ENCODE measurements at places on chromosomes 2 and 18.

- peak; percentile 52 for DNase-seq
Measured at GRCh38 chr2:88190808-88191721, 20.9 kb downstream of the THNSL2 start.

- no peak for DNase-seq
Measured at GRCh38 chr2:30300456-30301221, 69.3 kb downstream of the LBH start.

- DNase-seq = peak; percentile 76
Measured at GRCh38 chr2:188788621-188789020, 185.6 kb upstream of the COL3A1 start.

- DNase-seq = no peak
Measured at GRCh38 chr2:230441227-230441897, 25.4 kb downstream of the SP100 start.

- DNase-seq = no peak
Measured at GRCh38 chr18:48454261-48454757, 45.1 kb upstream of the ZBTB7C start.

- peak; percentile 20 for DNase-seq
Measured at GRCh38 chr18:67519592-67519991, 3.1 kb upstream of the DSEL start.

- DNase-seq = no peak
Measured at GRCh38 chr2:6812857-6813530, 52.7 kb downstream of the CMPK2 start.

DNA sequence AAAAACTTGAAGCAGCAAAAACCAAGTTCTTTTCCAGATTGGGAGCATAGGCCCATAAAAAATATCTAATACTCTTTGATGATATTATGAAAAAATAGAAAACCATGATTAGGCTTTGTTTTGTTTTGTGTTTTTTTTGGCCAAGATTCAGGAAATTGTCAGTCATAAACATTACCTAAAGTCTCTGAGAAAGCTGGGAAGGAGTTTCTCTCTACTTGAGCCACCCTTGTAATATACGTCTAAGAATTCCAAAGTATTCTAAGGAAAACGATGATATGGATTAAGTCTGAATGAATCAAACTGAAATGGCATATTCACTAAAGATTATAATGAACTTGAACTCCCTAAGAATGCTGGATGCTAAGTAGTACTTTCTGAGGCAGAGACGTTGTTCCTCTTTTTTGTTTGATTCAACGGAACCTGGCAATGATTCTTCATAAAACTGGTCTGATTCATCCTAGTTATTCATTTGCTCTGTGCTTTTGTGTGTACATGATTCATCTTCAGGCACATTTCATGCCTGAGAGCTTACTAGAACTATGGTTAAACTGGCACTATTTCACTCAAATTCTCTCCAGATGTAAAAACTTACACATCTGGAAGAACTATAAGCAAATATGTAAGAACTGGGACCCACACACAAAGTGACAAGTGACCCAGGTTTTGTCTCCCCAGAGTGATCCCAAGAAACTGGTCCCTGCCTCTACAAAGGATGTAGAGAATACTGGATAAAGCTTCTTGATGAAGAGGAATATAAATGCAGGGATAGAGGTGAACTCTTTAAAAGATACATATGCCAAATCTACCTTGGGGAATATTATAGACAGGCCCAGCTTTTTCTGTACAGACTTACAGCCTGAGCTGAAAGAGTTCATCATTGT lies 159.7 kb downstream of the DOCK10 start:
- DNase-seq = peak; percentile 87

DNA sequence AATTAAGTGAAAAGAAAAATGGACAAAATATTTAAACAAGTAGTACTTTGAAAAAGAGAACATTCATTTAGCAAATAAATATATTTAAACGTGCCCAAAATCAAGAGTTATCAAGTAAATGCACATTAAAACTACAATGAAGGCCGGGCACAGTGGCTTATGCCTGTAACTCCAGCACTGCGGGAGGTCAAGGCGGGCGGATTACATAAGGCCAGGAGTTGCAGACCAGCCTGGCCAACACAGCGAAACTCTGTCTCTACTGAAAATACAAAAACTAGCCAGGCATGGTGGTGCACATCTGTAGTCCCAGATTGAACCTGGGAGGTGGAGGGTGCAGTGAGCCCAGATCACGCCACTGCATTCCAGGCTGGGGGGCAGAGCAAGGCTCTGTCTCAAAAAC lies 9.8 kb downstream of the STAM2 start:
- DNase-seq = no peak

DNA sequence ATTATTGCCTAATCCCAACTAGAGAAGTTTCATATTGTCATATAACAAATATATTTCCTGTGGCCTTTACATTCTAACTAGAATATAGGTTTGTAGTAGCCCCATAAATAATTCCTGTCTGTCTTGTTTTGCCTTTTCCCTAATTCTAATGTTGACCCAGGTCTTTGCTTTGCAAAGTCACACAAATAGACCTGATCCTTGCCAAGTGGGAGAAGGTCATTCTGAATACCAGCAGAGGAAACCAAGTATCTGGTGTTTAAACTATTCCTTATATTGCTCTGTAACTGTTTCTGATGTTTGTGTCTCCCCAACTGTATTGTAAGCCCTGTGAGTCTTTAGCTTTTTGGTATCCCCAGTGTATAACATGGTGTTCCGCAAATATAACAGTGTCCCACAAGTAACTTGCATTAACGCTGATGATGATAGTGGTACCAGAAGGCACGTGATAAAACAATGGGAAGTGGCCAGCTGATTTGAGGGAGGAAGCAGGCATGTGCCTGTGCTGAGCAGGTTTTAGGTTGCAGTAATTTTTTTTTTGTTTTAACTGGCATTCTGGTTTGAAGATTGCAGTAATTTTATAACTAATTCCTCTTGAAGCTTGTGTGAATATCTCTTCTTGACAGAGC lies 11.1 kb downstream of the HADHB start:
- DNase-seq = peak; percentile 50

DNA sequence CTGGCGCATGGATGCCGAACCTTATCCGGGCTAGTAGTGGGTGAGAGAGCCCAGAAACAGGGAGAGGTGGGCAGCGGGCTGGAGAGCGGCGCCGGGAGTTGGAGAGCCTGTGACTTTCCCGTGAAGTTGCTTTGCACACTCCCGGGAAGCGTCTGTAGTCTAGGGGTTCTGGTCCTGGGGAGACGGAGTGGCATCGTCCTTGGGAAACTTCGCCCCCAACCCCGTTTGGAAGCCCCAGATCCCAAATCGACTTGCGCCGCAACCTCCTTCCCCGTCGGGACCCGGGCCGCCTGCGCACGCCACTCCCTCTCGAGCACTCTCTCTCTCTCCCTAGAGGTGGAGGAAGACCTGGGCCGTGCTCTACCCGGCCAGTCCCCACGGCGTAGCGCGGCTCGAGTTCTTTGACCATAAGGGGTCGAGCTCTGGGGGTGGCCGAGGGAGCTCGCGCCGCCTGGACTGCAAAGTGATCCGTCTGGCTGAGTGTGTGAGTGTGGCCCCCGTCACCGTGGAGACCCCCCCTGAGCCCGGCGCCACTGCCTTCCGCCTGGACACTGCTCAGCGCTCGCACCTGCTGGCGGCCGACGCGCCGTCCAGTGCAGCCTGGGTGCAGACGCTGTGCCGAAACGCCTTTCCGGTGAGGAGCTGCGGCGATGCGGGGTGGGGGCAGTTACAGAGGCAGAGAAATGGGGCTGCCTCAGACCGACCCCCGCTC lies 456 bp downstream of the DOK1 start:
- no peak for DNase-seq

DNA sequence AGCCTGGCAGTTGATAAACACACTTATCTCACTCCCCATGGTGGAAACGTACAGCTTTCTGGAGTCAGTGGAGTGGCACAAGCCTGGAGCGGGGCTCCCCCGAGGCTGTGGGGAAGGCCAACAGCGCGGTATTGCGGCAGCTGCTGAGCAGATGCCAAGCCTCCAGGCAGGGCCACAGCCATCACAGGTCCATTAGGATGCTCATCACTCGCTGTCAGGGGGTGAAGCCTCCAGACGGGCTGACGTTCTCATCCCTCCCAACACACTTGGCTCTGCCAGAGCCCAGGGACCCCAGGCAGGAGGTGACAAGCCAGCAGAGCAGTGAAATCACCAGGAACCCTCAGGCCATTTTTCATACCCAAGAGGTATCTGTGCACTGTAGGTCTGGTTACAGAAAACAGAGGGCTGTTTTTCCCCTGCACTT lies 529.2 kb upstream of the KLHL29 start:
- no peak for DNase-seq

DNA sequence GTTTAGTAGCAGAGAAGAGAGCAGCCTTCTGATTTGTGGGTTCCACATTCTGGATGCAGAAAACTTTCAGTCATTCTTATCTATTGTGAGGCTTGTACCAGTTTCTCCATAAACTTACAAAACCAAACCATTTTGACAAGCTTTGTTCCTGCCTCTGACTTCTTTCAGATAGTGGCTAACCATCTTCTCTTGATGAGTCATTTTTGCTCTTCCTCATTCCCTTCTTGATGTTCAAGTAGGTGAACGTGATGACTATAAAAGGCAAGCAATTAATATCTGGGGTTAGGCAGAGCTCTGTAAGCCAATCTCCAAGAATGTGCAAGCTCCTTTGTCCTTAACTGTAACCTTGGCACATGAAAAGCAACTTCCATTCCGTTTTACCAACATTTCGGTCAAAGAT lies 2083.1 kb upstream of the PIK3C3 start:
- no peak for DNase-seq

DNA sequence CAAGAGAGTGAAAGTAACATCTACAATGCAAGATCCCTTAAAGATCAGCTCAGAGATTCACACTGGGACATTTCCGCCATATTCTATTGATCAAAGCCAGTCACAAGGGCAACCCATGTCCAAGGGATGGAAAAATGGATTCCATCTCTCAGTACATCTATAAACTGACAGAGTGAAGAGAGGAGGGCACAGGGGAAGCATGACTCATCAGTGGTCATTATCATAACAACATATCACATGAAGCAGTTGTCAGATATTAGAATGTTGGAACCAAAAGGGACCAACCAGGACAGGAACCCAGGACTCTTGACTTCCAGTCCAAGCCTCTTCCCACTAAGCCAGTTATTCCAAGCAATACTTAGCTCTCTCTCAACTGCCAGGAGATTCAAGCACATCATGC lies 54.9 kb upstream of the IGFBP2 start:
- peak; percentile 49 for DNase-seq

GRCh38 chr2:69348781-69349180 lies 38.2 kb downstream of the GFPT1 start:
- DNase-seq = no peak

- DNase-seq = no peak
Measured at GRCh38 chr2:175677880-175678279, 324.2 kb downstream of the LNPK start.

- DNase-seq = no peak
Measured at GRCh38 chr2:88698498-88699233, 7.2 kb downstream of the RPIA start.

- no peak for DNase-seq
Measured at GRCh38 chr2:127985735-127986134, 42.1 kb downstream of the SAP130 start.

DNA sequence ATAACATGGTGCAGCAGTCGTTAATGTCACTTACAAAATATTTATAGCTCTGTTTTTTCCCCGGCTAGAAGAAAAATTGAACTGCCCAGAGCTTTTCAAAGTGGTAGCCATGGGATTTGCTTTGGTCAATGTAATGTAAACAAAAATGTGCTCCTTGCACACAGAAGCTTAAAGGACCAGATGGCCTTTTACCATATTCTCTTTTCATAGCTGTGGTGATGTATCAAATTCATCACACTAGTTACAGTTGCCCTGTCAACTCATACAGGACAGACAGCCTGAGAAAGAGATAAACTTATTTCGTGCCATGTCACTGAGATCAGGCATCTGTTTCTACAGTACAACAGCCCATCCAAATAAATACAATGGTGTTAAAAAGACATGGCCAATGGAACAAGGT lies 368.1 kb upstream of the CDH19 start:
- no peak for DNase-seq

DNA sequence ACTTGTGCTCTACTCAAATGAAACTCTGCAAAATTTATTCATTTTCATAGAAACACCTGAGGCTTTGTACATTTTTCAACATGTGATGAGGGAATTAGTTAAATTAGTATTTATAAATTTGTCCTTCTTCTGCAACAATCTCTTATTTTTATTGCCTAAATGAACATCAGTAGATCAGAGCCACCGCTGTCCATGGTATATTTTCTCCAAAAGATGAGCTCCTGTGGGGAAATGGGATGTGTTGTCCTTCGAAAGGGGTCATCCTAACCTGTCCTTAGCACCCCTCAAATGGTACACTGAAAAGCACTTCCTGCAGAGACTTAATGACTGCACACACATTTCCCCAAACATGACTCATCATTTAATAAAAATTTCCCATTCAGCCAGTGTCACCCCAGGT lies 714.6 kb downstream of the MBD2 start:
- DNase-seq = no peak

- peak; percentile 95 for DNase-seq
Measured at GRCh38 chr2:54570925-54571694, 115.0 kb downstream of the SPTBN1 start.

DNA sequence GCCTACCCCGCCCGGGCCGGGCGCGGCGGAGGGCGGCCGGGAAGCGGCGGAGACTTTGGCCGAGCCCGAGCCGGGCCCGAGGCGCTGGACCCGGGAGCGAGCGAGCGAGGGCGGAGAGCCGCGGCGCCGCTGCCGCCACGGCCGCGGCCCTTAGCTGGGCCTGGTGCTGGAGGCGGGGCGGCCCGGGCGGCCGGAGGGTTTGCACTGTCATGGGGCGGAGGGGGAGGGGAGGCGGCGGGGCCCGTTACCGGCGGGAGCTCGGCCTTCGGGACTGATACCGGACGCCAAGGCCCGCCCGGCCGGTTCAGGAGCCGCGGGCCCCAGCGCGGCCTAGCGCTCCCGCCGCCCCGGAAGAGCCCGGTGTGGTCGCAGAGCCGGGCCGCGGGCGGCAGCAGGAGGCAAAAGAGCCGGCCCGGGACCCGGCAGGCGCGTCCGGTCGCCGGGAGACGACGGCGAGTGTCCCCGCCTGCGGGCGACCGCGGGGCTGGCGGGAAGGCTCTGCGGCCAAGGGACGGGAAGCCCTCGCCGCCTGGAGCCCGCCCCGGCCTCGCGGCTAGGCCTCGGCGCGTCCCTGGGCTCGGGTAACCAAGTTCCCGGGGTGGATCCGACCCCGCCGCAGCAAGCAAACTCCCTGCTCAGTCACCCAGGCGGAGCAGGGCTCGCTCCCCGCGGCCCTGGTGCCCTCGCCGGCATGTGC lies 697 bp downstream of the KCMF1 start:
- peak; percentile 33 for DNase-seq

DNA sequence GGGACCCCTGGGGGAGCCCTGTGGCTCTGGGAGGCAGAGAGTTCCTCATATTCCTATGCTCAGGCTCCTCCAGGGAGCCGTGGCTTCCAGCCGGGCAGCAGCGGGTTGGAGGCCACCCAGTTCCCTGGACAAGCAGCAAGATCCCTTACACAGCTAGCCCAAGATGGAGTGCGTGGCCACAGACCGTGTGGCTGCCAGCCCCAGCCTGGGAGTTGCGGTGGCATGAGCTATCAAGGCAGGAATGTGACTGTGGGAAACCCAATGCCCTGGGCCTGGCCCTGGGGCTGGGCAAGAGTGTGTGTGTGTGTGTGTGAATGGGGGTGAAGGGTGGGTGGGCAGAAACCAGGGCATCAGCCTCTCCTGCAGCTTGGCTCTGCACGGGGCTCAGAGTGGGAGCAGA lies 130.5 kb downstream of the DYSF start:
- no peak for DNase-seq

GRCh38 chr18:7616661-7617060 lies 49.5 kb downstream of the PTPRM start:
- no peak for DNase-seq

Measured in PC-3 (cell line).